ENCODE measurements at places on chromosomes 13 and 19.

GRCh38 chr13:54627646-54628372, 1599.2 kb downstream of the OLFM4 start:
- no peak for DNase-seq

DNA sequence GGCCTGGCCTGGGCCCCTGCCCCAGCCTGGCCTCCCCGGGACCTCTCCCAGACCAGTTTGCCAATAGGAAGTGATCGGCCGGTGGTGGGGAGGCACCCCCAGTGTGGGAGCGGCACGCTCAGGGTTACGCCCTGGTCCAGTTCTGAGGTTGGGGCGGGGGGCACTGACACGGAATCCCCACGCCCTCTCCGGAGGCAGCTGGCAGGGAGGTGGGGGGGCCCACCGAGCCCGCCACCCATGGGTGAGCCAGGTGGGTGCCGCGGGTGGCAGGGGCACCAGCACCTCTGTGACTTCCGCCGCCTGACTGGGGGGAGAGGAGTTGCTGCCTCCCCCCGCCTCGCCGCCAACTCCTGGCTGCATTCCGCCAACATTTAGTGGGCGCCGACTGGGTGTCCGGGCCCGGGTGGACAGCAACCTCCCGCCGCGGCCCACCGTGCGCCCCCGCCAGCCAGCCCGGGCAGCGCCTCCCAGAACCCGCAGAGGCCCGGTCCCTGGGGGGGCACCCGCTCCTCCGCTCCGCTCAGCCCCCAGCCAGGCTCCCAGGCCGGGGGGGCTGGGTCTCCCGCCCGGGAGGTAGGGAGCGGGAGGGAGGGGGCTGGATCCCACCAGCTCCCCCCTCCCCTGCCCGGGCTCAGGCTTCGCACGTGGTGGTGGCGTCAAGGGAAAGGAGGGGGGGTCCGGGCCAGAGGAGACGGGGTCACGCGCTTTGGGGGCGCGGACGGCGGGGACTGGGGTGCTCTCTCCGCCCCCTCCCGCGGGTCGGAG, 2.0 kb downstream of the ZBTB7A start:
- DNase-seq, result peak; percentile 53

DNA sequence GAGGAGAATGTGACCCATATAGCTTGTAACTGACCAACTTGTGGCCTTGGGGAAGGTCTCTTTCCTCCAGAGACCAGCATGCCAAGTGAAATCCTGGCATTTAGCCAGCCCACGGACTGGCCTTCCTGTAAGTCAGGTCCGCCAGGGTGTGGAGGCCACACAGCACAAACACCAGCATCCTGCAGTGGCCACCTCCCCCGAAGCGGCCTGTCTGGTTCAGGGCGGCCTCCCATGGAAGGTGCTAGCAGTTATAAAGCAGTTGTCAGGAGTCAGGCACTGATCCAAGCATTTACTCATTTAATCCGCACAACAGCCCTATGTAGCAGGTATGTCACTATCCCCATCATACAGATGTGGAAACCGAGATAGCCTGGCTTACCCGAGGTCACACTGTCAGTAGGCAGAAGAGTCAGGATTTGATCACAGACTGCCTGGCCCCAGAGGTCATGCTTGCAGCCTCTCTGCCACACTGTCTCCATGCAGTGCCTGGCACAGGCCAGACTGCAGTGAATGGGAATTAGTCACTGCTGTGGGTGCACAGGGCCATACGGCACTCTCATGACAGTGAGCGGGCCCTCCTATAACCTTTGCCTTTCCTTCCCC, 36.7 kb downstream of the CAPN12 start:
- DNase-seq, result no peak

DNA sequence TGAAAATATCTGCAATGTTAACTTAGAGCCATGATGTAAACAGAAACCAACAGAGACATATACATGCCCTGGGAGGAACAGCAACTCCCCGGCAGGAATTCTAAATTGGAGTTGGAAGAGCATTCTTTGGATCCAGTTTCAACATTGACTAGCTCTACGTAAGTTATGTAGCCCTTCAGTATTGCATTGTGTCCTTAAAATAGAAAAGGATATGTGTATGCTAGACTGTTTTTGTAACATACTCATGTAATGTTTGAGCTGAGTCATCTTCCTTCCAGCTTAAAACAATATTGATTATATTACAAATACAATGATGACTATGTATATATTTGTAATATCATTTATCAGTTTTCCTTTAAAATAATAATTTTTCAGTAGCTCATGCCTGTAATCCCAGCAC, 1422.2 kb upstream of the PCDH20 start:
- no peak for DNase-seq

GRCh38 chr19:45616704-45617017, 14.6 kb upstream of the GPR4 start:
- DNase-seq, result no peak

- no peak for DNase-seq
Observed at GRCh38 chr13:110156301-110157049, 150.5 kb downstream of the COL4A1 start.

GRCh38 chr19:52086481-52086880, 9.1 kb downstream of the ZNF841 start:
- DNase-seq, result no peak

GRCh38 chr19:19461306-19461670, 54.1 kb downstream of the TSSK6 start:
- DNase-seq, result no peak

- peak; percentile 81 for DNase-seq
Observed at GRCh38 chr19:15332311-15332996, at the start of gene BRD4. BRD4 (minus strand) TSS chr19:15332539; CDS start chr19:15273099, 59,440 bp downstream.

DNA sequence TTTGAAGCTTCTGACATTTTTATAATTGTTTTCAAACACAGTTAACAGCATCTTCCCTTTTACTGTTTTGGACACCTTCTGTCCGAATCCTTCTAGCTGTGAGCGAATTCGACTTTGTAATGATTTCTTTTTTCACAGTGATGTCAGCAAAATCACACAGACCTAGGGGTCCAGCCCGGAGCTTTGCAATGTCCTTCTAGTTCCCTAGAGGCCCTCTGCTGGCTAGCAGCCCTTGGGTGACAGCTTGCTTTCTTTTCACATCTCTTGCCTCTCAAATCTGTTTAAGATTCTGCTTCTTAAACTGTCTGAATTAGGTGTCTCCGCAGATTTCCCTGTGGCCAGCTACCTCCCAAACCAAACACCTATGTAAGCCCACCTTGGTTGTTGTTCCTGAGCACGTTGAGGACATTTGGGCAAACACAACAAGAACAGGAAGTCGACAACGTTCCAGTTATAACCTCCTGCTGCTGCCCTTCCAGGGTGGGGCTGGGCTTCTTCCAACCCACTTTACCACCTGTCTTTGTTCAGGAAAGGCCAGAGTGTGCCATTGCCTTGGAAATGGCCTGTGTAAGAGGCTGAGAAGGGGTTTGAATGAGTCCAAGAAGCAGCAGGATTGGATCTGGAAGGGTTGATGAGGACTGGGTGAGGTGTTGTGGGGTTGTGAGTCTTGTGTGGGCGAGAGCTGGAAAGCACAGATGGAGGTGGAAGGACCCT, 123.1 kb downstream of the ATP8A2 start:
- DNase-seq, result no peak

DNA sequence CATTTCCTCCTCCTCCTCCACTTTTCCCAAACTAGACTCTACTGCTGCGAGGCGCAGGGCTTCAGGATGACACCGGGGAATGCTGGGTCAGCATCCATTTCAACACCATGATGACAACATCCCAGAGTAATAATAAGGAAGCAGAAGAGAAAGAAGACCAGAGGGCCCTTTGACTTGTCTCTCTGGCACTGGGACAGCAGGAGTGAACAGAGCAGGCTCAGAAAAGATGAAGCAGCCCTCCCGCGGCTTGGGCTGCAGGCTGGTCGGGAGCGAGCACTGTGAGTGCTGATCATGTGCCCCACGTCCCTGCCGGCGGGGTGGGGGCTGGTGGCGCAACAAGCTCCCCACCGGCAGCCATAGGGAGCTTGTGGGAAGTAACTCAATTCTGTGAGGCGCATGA, 30.5 kb downstream of the RANBP3 start:
- DNase-seq, result no peak

- no peak for DNase-seq
Observed at GRCh38 chr19:31258211-31259052, 90.8 kb downstream of the TSHZ3 start.

GRCh38 chr13:110521946-110522345, 39.6 kb downstream of the RAB20 start:
- no peak for DNase-seq

GRCh38 chr13:51134763-51135365, 23.8 kb upstream of the C13orf42 start:
- no peak for DNase-seq

GRCh38 chr19:10516671-10517286, 468 bp downstream of the S1PR5 start:
- DNase-seq, result no peak

DNA sequence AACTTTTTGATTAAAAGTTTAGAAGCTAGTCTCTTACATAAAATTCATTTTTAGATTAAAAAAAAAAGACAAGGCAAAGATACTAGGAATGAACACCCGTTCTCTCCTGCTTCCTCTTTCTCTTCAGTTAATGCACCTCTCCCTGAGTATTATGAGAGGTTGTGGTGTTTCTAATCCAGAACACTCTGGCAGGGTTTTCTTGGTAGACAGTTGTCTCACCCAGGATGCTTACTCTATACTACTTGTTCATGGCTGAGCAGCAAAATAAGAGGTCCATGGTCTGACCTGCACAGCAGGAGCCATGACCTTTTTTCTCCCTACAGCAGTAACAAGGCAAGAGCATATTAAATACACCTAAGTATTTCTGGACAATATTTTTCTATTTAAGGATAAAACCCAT, 62.0 kb downstream of the MICU2 start:
- DNase-seq, result no peak

- DNase-seq, result no peak
Observed at GRCh38 chr13:27028683-27029480, 142.7 kb downstream of the USP12 start.

DNA sequence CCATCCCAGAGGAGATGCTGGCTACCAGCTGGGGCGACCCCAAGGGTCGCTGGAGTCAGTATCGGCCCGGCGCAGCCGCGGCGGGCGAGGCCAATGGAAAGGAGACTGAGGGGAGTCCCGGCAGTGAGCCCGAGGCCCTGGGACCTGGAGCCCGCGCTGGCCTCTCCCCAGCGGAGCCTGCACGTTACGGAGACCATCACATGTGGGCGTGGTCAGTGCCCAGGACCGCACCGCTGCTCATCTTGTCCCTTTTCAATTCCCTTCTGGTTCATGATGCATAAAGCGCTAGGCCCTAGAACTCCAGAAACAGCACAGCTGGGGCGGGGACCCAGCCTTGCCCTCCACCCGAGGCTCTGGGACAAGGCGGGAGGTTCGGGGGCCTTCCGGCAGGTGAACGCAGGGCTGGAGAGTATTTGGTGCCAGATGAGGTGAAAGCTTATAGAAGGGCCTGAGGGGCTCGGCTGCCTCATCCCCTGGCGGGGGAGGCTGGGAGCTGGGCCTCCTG, 8.0 kb downstream of the C19orf25 start:
- DNase-seq, result peak; percentile 40
